A549 treated with Hydrocortisone at 1 μM for 4 hours (cell line): ENCODE measurements at places on chromosomes 11 and 22. TPM values are rescaled to one million over a fixed set of nuclear protein-coding genes. Genes with fewer than 3 reads are reported as not detected.

TRIM49B gene
- 0.06 TPM in 3 of 5 replicates, not detected in the others for total RNA-seq

MYO18B gene
- total RNA-seq, result 0.05 to 0.08 TPM (median 0.06 TPM) in 5 replicates

MOV10L1 gene
- 0.03 TPM in 1 of 5 replicates, not detected in the others for total RNA-seq

VWA5A gene
- total RNA-seq, result 0.09 to 0.28 TPM (median 0.24 TPM) in 5 replicates

SLC5A1 gene
- 0.03 to 0.07 TPM (median 0.06 TPM) in 4 of 5 replicates, not detected in the other for total RNA-seq
